ENCODE measurements at places on chromosomes 3 and 15. TPM values are rescaled to one million over a fixed set of nuclear protein-coding genes. Genes with fewer than 3 reads are reported as not detected.

STRIT1 gene
- total RNA-seq, result not detected

SCN11A gene
- total RNA-seq, result 0.22 TPM

PSMD2 gene
- total RNA-seq, result 184 TPM

SLC35G2 gene
- 3.7 TPM for total RNA-seq

SLC28A2 gene
- total RNA-seq, result not detected

ANKUB1 gene
- total RNA-seq, result not detected

PAQR9 gene
- not detected for total RNA-seq
